NCI-H2081 (cell line): ENCODE measurements at places on chromosomes 13 and 19.

DNA sequence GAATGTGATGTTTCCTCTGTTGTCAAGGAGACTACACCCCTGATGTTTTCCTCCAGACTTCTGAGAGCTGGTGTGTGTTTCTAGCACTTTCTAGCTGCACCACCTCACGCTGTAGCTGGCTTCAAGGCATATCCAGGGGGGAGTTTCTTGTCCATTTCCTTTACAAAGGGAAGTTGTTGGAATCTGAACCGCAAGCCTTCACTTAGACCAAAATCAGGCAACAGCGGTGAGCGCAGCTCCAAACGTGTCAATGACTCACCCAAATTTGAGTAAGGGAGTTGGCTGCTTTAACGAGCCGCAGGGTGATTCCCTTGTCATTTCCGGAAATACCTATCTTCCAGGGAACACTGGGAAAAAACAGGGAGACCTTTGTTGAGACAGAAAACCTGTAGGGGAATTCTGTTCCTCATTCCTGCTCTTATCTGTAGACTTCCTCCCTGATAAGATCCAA, 2.5 kb downstream of the LDLR start:
- peak; percentile 39 for DNase-seq

GRCh38 chr13:36432106-36432544, at the start of gene CCNA1:
Gene CCNA1 (plus strand): TSS chr13:36432495. CDS start chr13:36433057, 562 bp downstream.
- DNase-seq = peak; percentile 62

GRCh38 chr19:48480183-48480557, 11.0 kb downstream of the CYTH2 start:
- no peak for DNase-seq

DNA sequence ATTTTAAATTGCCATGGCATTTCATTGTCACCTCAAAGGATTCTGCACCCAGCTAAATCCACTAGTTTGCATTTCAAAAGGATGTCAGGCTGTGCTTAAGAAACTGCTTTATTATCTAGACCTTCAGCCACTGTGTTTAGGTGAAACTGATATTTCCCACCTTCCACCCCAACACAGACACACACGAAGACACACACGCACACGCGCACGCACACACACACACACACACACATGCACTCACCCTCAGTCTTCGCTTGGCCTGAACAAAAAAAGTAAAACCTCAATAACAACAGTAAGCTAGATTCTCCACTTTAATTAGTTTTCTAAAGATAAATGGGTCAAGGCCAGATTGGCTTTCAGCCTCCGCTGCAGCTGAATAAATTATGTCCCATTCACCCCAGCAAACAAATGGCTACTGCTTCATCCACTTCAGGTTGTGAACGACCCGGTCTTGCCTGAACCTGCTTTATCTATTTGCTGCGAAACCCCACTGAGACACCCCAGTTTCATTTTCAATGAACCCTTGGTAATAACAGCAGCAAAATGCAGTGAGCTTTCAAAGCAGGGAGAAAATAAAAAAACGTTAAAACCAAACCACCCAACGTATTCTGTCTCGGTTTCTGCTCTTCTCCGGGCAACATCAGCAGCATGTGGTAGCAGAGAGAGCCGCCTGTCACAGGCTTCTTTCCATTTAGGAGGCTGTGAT, 166.8 kb downstream of the DCT start:
- peak; percentile 79 for DNase-seq

GRCh38 chr19:33781996-33782395, 14.7 kb upstream of the KCTD15 start:
- no peak for DNase-seq

GRCh38 chr19:11921852-11922495, 2.9 kb upstream of the ZNF700 start:
- no peak for DNase-seq

DNA sequence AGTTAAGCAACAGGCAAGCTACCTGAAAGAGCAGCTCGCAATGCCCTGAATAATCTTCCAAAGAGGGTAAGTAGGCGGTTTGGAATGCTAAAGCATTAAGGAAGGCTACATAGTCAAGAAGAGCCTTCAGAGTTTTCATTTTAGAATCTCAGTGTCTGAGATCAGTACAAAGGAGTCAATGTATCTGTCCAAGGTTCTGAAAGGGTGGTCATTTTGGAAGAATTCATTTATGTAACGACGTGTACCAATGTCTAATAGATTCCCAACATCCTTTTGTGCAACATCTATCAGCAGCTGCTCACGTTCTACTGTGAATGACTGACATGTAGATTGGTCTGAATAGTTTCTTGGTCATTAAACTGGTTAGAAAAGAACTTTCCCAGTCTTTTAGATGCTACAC, 15.2 kb downstream of the ZNF665 start:
- no peak for DNase-seq
